ENCODE measurements at places on chromosomes 13 and 19.

- DNase-seq, result no peak
Measured at GRCh38 chr13:106570299-106570852, 2.4 kb upstream of the ARGLU1 start.

DNA sequence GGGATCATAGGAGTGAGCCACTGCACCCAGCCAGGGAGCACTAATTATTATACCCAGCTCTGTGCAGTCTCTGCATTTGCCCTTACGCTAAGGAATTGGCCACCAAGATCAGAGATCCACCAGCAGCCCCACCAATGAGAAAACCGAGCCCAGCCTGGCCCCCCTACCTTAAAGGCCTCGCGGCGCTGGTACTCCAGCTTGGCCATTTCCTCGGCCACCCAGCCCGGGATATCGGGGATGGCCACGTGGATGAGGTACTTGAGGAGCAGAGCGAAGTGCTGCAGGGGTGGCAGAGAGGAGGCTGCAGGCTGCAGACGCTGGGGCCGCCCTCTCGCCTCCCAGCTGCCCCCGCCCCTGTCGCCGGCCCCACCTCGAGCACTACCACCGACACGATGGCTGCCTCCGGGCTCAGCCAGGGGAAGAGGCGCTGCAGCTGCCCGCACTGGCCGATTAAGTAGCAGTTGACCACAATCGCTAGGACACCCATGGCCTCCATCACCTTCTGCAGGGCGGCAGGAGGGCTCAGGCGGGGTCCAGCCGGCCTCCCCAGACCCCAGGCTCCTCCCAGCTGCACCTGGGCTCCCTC is 7.5 kb downstream of the ANO8 start:
- DNase-seq, result no peak

DNA sequence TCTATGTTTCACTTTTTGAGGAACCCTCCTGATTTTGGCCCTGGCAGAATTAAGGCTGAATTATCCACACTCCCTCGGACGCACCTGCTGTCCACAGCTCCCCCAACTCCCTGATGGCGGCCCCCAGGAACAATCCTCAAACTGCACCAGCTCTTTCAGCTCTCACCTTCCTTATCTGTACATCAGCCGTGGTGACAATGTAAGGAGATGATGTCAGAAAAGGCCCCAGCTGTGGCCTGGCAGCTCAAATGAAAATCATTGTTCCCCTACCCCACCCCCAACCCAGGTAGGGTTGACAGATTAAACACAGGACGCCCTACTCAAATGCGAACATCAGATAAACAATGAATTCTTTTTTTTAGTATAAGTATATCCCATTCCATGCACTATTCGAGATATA is 35.0 kb upstream of the KLF2 start:
- DNase-seq, result no peak

DNA sequence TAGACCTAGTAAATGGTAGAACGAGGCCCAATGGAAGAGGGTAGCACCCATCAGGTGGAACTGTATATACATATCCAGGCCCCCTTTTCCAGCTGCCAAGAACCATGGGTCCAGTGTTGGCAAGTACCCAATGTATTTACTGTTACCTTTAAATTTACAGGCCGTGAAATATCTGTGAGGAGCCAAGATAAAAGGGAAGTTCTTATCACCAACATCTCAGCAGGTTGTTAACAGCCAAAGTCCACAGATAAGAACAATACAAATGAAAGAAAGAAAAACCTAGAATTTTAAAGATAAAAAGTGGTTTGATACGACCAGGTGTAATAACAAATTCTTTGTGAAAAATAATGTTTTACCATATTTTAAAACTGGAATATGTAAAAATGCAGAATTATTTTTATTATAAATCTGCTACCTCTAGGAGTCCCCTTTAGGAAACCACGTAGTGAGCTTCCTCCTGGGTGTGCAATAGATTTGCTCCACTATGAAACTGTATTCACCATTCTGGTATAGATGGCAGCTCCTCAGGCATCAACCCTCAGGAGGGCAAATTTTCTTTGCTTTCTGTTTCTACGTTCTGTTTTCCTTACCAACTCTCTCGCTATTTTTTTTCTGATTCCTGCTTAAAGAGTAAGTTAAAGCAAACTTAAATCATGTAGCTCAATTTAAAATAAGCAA is 292.2 kb upstream of the SLC10A2 start:
- no peak for DNase-seq

DNA sequence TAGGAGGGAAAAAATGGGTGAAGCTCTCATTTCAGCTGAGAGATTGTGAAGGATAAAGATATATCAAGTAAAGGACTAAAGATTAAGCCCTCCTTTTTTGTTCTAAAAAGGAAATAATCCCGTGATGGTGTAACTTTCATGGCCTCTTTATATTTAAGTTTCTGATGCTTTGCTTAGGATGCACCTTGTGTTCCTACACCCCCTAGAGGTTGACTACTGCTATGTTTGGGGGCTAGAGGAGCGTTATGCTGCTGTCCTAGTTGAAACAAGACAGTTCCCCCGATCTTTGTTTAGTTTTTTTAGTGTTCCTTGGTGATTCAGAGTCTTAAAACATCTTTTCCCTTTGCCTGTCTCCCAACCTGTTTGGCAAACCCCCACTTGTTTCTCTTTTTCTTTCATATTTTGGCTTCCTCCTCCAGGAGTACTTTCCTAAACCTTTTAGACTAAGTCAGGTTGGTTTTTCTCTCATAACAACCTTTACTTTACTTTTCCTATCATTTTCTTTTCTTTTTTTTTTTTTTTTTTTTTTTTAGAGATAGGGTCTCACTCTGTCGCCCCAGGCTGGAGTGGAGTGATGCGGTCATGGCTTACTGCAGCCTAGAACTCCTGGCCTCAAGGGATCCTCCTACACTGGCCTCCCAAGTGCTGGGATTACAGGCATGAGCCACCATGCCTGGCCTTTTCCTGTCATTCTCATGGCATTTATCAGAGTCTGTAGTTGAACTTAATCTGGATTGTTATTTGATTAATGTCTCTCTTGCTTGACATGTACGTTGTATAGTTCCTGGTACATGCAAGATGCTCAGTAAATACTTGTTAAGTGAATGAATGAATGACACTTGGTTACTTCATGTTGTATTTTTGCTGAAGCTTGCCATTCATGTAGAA is 2.8 kb downstream of the UBA2 start:
- no peak for DNase-seq

DNA sequence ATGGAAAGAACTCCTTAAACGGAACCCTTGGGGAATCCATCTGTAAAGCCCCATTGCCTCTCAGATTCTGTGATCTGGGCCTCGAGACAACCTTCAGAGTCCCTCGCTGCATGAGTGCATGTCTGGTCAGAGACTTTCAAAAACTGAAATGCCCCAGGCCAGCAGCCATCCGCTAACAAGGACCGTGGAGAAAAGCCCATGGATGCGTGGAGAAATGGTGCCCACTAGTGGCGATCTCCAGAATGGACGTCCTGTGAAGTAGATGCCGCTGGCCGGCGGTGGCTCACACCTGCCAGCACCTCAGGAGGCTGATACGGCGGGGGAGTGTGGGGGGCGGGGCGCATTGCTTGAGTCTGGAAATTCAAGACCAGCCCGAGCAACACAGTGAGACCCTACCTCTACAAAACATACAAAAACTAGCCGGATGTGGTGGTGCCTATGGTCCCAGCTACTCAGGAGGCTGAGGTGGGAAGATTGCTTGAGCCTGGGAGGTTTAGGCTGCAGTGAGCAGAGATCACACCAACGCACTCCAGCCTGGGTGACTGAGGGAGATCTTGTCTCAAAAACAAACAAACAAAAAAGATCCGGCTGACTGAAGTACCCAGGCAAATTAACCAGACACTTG is 7.9 kb upstream of the CDC16 start:
- DNase-seq, result peak; percentile 6

DNA sequence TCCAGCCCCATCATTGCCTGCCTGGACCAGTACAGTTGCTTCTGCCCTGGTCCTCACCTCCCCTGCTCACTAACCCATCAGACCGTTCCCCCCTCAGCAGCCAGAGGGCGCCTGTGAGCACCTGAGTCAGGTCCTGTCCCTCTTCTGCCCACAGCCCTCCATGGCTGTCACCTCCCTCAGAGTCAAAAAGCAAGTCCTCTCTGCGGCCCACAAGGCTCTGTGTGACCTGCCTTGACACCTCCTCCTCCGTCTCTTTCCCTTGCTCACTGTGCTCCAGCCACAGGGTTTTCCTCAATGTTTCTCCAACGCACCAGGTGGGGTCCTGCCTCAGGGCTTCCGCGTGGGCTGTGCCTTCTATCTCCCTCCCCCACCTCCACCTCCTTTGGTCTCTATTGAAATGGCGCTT is 29.4 kb upstream of the PTPRS start:
- DNase-seq, result no peak

DNA sequence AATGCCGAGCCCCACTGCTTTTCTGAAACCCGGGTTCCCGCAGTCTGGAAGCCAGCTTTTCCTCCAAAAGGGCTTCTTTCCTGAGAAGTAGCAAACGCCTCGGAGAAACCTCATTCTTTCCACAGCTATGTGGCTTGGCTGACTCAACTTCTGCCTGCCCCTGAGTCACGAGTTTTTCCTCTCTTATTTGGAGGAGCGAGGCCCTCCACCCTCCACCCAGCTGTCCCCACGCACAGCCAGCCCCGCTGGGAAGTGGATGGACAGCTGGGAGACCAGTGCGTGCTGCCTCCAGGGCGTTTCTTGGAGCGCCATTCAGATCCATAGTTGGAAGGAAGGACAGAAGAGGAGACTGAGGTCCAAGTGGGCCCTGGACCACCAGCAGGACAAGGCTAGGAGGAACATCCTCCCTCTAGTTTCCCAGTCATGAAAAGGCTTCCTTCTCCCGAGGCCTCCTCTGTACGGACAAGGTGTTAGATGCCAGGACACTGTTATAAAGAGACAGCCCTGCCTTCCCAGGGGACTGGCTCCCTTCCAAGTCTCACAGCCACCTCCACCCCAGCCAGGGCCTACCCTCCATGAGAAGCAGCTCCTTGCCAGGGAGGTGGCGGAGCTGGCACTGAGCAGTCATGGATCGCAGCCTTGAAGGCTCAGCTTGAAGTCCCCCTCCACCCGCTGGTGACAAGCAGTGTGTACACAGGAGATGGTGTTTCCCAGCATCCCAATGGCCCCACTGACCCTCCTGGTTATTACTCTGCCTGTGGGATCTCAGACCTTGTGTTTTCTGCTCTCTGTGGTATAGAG is 2.5 kb upstream of the PLEKHF1 start:
- no peak for DNase-seq

GRCh38 chr13:51804295-51805172 is 571 bp upstream of the DHRS12 start:
- DNase-seq, result no peak

DNA sequence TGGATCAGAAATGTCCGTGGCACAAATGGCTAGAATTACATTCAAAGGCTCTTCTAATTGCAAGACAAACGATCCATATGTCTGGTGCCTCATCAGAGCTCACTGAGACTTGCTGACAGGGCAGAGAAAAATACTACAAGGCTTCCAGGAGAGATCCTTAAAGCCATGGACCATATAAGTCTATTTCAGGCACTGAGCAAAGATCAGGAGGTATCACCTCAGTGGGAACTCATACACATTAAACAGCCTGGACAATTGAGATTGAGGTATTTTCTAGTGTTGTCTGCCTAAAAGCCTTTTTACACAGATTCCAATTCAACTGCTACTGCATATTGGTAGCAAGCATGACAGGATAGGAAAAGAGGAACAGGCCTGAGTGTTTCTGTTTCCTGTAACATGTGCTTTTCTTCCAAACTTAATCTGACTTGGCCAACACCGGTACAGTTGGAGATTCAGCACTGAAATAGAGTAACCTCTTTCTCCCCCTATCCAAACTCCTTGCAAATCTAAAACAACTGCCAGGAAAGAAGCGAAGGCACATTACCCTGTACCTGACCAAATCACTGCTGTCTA is 65.9 kb downstream of the SERP2 start:
- no peak for DNase-seq

GRCh38 chr19:40791349-40791748 is 7.6 kb upstream of the EGLN2 start:
- DNase-seq, result no peak

- DNase-seq, result peak; percentile 46
Measured at GRCh38 chr19:47124937-47125668, 5.5 kb upstream of the SAE1 start.

DNA sequence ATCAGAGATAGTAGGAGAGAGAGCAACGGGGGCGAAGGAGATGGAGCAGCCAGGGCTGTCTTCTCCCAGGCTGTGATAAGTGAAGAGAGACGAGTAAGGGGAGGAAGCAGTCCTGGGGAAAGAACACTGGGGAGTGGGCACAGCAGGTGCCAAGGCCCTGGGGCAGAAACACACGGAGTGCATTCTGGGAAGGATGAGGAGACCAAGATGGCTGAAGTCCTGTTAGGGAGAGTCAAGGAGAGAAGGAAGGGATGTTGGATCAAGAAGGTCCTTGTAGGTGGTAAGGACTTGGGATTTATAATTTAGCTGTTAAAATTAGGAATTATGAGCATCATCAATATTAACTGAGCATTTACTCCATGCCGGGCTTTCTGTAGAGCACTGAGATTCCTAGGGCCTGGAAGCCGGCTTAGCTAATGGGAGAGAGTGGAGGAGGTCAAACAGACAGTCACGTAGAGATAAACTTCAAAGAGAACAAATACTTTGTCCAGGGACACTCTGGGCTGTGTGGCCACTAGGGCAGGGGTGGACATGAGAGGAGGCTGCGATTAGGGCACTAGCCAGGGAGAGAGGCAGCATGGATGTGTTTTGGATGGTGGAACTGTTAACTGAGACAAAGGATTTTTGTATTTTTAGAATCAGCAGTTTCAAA is 134.2 kb upstream of the PEG3 start:
- DNase-seq, result no peak

DNA sequence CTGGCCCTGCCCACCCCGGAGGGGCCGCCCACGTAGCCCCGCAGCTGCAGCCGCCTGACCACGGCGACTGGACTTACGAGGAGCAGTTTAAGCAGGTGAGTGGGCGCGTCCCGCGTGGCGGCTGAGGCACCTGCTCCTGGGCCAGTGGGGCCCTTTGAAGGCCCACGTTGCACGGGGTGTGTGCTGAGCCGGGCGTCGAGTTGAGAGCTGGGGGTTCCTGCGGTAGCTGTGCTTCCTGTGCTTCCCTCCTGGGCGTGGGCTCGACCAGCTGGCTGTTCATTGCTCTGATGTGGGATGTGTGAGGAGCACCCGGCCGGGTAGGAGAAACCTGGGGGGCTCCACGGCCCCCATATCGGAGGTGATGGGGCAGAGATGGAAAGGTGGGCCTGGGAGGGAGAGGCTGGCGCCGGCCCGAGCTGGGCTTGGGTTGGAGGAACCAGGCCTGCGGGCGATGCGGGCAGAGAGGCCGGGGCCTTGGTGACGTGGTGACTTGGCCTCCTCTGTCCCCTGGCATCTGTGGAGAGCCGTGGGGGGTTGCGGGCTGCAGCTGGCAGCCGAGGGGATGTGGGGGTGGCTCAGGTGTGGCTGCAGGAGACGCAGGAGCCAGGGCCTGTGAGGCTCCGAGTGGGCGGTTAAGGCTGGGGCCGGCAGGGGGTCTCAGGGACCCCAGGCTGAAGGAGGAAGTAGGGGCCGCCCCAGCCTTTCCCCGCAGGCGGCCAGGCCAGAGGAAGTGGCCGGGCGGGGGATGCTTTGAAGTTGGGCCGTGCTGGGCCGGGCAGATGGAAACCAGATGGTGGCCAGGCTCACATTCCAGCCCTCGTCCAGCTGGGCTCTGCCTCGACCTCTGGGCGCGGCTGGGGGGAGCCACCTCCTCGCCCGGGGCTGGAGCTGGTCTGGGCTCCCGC is 7.1 kb downstream of the ARID3A start:
- DNase-seq, result no peak

GRCh38 chr19:54207983-54208783 is 7.5 kb downstream of the RPS9 start:
- no peak for DNase-seq
